ENCODE measurements at places on chromosomes 6 and 20. TPM values are rescaled to one million over a fixed set of nuclear protein-coding genes. Genes with fewer than 3 reads are reported as not detected.

Gene CD2AP
- 34.9 TPM for total RNA-seq

Gene ANKRD66
- total RNA-seq: 0.31 TPM

Gene MCHR2
- not detected for total RNA-seq

Gene GSTA3
- total RNA-seq: not detected

Gene FRK
- 2.7 TPM for total RNA-seq

Gene UST
- 15.0 TPM for total RNA-seq

Gene WFDC5
- not detected for total RNA-seq

Gene HLA-DQA2
- 0.31 TPM for total RNA-seq

Gene OPRL1
- 0.62 TPM for total RNA-seq

Gene SLC2A4RG
- 67.0 TPM for total RNA-seq

Gene PSORS1C2
- total RNA-seq: not detected

Gene IMPG1
- not detected for total RNA-seq

Gene ADGRF4
- 2.6 TPM for total RNA-seq

Gene RIOK1
- 36.4 TPM for total RNA-seq

Gene VWA7
- total RNA-seq: 2.3 TPM

Gene SYNE1
- 580 TPM for total RNA-seq

Gene KCNG1
- total RNA-seq: 1.3 TPM

Gene CFAP206
- 2.1 TPM for total RNA-seq

Gene SLC17A1
- total RNA-seq: not detected

Gene CLVS2
- total RNA-seq: 0.10 TPM

Gene TBX18
- 18.1 TPM for total RNA-seq

Gene OOEP
- not detected for total RNA-seq

Gene IGF2R
- 239 TPM for total RNA-seq

Gene ECT2L
- total RNA-seq: 0.31 TPM

Gene LGSN
- not detected for total RNA-seq

Gene GGTLC1
- not detected for total RNA-seq

Gene DAAM2
- total RNA-seq: 37.2 TPM

Gene ATP6V1G2
- 1.3 TPM for total RNA-seq

Gene MRAP2
- total RNA-seq: 32.9 TPM

Gene ORC3
- 27.6 TPM for total RNA-seq

Gene RBBP8NL
- 1.0 TPM for total RNA-seq

Gene SRSF3
- 285 TPM for total RNA-seq

Gene HLA-DMB
- total RNA-seq: 6.6 TPM

Gene SLC22A3
- total RNA-seq: 41.6 TPM

Gene OR2J3
- total RNA-seq: not detected

Gene CST7
- not detected for total RNA-seq

Gene DEFB121
- not detected for total RNA-seq

Gene ZSCAN12
- 11.8 TPM for total RNA-seq

Gene ALDH8A1
- not detected for total RNA-seq

Gene RRP36
- total RNA-seq: 45.0 TPM

Data from tongue (tissue), 3 donors.